ENCODE measurements at places on chromosomes 16 and 17. TPM values are rescaled to one million over a fixed set of nuclear protein-coding genes. Genes with fewer than 3 reads are reported as not detected.
A peak's percentile ranks its signal among the peaks of the same experiment; 100 is the strongest.

The ZNF469 gene
- total RNA-seq = 0.50 TPM

The NTN3 gene
- 0.19 TPM for total RNA-seq

The SYNGR3 gene
- 0.47 TPM for total RNA-seq

The CDC27 gene
- total RNA-seq = 30.6 TPM

The PITPNM3 gene
- 1.9 TPM for total RNA-seq

The QRICH2 gene
- total RNA-seq = 0.56 TPM

The SYCE1L gene
- total RNA-seq = not detected

The MYH2 gene
- 0.23 TPM for total RNA-seq

The YWHAE gene
- 288 TPM for total RNA-seq

The PPY gene
- not detected for total RNA-seq

The CLEC3A gene
- not detected for total RNA-seq

The GPRC5C gene
- total RNA-seq = 86.3 TPM

The UBE2I gene
- 23.9 TPM for total RNA-seq

DNA sequence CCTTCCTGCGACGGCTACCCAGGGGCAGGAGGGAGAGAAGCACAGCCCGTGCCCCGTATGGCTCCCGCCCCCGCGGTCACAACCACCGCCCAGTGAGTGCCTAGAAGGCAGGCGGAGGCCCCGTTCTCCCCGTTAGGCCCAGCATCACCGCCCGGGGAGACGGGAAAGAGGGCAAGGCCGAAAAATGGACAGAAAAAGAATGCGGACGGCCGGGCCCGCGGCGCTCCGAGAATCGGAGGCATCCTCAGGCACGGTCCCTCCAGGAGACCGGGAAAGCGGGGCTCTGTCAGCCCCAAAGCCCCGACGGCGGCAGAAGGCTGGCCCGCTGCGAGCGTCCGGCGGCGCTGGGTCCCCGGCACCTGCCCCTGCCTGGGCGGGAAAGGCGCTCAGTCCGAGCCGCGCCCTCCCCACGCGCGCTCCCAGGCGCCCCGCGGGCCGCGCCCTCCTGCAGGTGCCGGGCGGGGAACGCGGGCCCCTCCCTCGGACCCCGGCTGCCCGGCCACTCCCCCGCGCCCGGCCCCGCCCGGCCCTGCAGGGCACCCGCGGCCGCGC lies 407 bp downstream of the MCRIP1 start:
- no peaks in the 10 kb centered on the region for H3K27me3 ChIP-seq
- peak overlapping the region; percentile 80 for H3K4me3 ChIP-seq
- H3K27ac ChIP-seq = peak overlapping the region; percentile 41
- no peak for DNase-seq

- H3K4me1 ChIP-seq = no peaks in the 10 kb centered on the region
- H3K27ac ChIP-seq = no peak overlapping the region
- H3K4me3 ChIP-seq = no peak overlapping the region
- DNase-seq = no peak
- no peaks in the 10 kb centered on the region for H3K27me3 ChIP-seq
- no peaks in the 10 kb centered on the region for H3K36me3 ChIP-seq
These were observed 424.4 kb downstream of the PMP22 start for GRCh38 chr17:14840616-14841231.

- peaks cover 13% of the 10 kb centered on the region for H3K36me3 ChIP-seq
- no peaks in the 10 kb centered on the region for H3K4me1 ChIP-seq
- DNase-seq = no peak
- no peak overlapping the region for H3K27ac ChIP-seq
These were observed 36.8 kb upstream of the METRNL start for GRCh38 chr17:83042522-83043158.

GRCh38 chr17:42459256-42459800 lies 650 bp downstream of the ATP6V0A1 start:
- peak overlapping the region; percentile 95 for H3K27ac ChIP-seq
- peak; percentile 55 for DNase-seq
- H3K36me3 ChIP-seq = peaks cover 3% of the 10 kb centered on the region
- peaks cover 1% of the 10 kb centered on the region for H3K4me1 ChIP-seq
- H3K4me3 ChIP-seq = peak overlapping the region; percentile 81

- DNase-seq = no peak
- peaks cover 7% of the 10 kb centered on the region for H3K27me3 ChIP-seq
- H3K4me3 ChIP-seq = peak overlapping the region; percentile 67
- no peaks in the 10 kb centered on the region for H3K36me3 ChIP-seq
These were observed 1.2 kb downstream of the TBX2 start for GRCh38 chr17:61400717-61401388.

GRCh38 chr16:81421126-81421525 lies 23.5 kb upstream of the CMIP start:
- no peaks in the 10 kb centered on the region for H3K4me1 ChIP-seq
- no peak overlapping the region for H3K4me3 ChIP-seq
- no peak overlapping the region for H3K27ac ChIP-seq
- no peaks in the 10 kb centered on the region for H3K36me3 ChIP-seq

DNA sequence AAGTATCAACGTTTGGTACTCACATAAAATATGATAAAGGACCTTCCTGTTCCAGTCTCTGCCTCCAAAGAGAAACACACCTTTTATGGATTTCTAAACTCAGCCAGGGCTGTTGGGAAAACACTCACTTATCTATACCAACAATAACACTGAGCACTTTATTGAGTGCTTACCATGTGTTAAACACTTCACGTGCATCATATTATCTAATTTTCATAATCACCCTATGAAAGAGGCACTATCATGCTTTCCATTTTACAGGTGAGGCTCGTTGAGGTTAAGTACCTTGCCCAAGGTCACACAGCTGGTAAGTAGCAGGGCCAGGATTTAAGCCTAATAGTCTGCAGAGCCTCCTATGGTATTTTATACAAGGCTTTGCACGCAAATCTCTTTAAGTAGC lies 251.5 kb upstream of the SOX9 start:
- H3K4me3 ChIP-seq = no peak overlapping the region
- no peak overlapping the region for H3K27ac ChIP-seq
- no peaks in the 10 kb centered on the region for H3K36me3 ChIP-seq
- H3K27me3 ChIP-seq = peaks cover 4% of the 10 kb centered on the region
- no peaks in the 10 kb centered on the region for H3K4me1 ChIP-seq

GRCh38 chr17:57470906-57471305 lies 214.6 kb downstream of the MSI2 start:
- no peaks in the 10 kb centered on the region for H3K27me3 ChIP-seq
- H3K4me3 ChIP-seq = no peak overlapping the region
- no peaks in the 10 kb centered on the region for H3K36me3 ChIP-seq
- H3K27ac ChIP-seq = no peak overlapping the region

DNA sequence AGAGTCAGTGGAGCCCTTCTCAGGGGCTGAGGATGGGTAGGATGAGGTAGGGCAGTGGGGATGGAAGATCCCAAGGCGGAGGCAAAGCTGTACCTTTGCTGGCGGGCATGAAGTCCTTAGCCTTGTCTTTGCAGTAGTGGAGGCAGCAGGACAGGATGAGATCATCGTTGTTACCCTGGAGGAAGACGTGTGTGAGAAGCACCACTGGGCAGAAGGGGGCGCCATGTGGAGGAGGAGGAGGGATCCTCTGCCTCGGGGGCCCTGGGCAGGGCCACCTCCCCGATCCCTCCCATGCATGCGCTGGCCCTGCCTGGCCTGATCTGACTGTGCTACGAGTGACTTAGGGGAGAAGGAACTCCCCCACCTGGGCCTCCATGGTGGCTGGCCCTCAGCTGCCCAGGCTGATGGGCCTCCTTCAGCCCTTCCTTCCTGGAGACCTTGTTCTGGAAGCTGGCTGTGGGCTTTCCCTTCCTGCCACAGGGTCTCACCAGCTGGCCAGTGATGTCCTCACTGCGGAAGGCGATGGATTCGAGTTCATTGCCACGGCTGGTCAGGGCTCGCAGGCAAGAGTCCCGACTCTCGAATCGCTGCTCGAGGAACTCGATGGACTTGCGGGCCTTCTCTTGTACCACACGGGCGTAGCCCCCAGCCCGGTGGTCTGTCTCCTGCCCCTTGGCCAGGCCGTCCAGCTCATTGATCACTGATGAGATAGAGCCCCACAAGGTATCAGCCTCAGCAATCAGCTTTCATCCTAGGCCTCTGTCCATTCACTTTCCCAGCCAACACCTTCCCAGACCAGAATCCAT lies 10.3 kb downstream of the HIC1 start:
- H3K4me1 ChIP-seq = peaks cover 15% of the 10 kb centered on the region
- no peak overlapping the region for H3K4me3 ChIP-seq
- no peaks in the 10 kb centered on the region for H3K27me3 ChIP-seq
- H3K36me3 ChIP-seq = peaks cover 10% of the 10 kb centered on the region
- peak overlapping the region; percentile 54 for H3K27ac ChIP-seq

DNA sequence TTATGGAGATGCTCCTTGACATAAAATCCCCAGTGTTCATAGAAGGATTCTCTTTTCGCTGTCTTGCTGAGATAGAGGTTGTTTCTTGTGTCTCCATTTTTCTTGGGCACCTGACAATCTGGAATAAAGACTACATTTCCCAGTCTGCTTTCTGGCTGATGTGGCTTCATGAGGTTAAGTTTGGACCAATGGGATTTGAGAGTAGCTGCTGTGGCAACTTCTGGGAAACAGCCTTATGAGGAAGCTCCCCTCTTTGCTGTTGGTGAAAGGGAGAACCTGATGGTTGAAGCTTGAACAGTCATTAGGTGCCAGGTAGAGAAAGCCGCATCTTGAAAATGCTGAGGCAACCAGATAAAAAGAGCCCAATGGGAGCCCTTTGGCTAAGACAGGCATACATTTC lies 24.4 kb downstream of the HS3ST4 start:
- no peak for DNase-seq
- no peak overlapping the region for H3K4me3 ChIP-seq
- no peaks in the 10 kb centered on the region for H3K4me1 ChIP-seq
- H3K27ac ChIP-seq = no peak overlapping the region

GRCh38 chr17:49375544-49375943 lies 13.5 kb upstream of the ZNF652 start:
- H3K4me1 ChIP-seq = no peaks in the 10 kb centered on the region
- no peak overlapping the region for H3K27ac ChIP-seq
- no peaks in the 10 kb centered on the region for H3K36me3 ChIP-seq
- no peaks in the 10 kb centered on the region for H3K27me3 ChIP-seq

DNA sequence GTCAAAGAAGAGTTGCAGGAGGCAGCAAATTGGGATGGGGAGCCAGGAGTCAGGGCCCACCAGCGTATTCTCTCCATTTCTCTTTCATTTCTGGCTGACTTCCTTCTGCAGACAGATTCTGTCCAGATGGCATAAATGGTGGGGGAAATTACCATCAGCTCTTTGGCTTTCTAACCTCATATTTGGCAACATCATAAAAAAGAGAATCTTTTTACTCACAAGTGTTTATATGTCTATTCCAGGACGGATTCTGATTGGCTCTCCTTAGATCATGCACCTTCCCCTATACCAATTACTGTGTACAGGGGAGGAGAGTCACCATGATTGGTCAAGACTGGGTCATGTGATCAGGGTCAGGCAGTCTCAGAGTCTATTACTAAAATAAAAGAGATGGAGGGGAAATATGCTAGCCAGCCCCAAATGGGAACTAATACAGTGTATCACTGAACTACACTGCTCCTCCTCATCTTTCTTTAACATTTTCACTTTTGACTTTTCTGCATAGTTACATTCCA lies 537.1 kb upstream of the EEF2KMT start:
- H3K4me1 ChIP-seq = no peaks in the 10 kb centered on the region
- H3K27me3 ChIP-seq = no peaks in the 10 kb centered on the region
- DNase-seq = no peak
- no peaks in the 10 kb centered on the region for H3K36me3 ChIP-seq
- no peak overlapping the region for H3K27ac ChIP-seq

GRCh38 chr17:36749493-36749892 lies 148.1 kb downstream of the MRM1 start:
- no peaks in the 10 kb centered on the region for H3K4me1 ChIP-seq
- no peaks in the 10 kb centered on the region for H3K27me3 ChIP-seq
- DNase-seq = no peak
- H3K27ac ChIP-seq = no peak overlapping the region

GRCh38 chr17:82528484-82529265 lies 9.1 kb downstream of the FOXK2 start:
- H3K36me3 ChIP-seq = peaks cover 2% of the 10 kb centered on the region
- H3K4me3 ChIP-seq = no peak overlapping the region
- peaks cover 50% of the 10 kb centered on the region for H3K4me1 ChIP-seq
- H3K27ac ChIP-seq = peak overlapping the region; percentile 15
- H3K27me3 ChIP-seq = no peaks in the 10 kb centered on the region
- DNase-seq = no peak

DNA sequence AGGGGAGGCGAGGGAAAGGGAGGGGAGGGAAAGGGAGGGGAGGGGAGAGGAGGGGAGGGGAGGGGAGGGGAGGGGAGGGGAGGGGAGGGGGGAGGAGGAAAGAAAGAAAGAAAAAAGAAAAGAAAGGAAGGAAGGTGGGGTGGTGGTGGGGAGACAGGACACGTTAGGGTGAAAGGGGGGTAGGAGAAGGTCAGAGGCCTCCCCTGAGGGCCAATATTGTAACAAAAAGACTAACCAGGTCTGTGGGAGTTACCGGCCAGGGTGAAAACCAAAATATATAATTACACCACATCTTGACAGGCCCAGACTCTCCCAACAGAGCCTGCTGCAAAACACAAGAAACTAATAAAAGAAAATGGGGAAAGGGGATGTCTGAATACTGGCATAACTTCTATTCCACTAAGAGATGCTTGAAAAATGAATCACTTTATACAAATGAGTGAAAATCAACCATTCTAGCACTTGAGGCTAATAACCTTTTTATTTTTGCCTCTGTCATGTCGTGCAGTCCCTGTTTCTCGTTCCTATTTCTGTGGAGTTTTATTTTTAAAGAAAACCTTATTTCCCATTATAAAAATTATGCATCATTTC lies 10.0 kb downstream of the WDR45B start:
- H3K4me1 ChIP-seq = no peaks in the 10 kb centered on the region
- DNase-seq = no peak
- H3K27me3 ChIP-seq = no peaks in the 10 kb centered on the region
- no peak overlapping the region for H3K4me3 ChIP-seq
- no peak overlapping the region for H3K27ac ChIP-seq

DNA sequence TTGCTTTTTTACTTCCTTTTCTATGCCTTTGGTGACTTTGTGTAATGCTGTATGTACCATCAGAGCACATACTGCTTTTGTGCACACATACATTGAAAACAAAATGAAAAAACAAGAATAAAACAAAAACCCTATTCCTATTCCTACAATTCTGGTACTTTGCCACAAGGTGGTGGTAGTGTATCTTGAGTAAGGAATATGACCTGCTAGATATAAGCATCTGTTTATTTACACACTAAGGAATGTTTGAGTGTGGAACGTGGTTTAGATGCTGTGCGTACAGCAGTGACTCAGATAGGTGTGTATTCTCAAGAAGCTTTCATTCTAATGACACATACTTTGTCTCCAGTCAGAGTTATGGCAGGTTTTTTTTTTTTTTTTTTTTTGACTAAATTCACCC lies 606.2 kb downstream of the WWOX start:
- H3K27ac ChIP-seq = no peak overlapping the region
- no peaks in the 10 kb centered on the region for H3K36me3 ChIP-seq
- H3K4me3 ChIP-seq = no peak overlapping the region
- no peak for DNase-seq
- peaks cover 2% of the 10 kb centered on the region for H3K4me1 ChIP-seq

GRCh38 chr17:19386974-19387920 lies at the start of gene MFAP4:
Gene MFAP4, minus strand, starts transcription at chr17:19387190. Its CDS starts 35 bp downstream, at chr17:19387155.
- H3K27me3 ChIP-seq = no peaks in the 10 kb centered on the region
- H3K4me3 ChIP-seq = no peak within 1 kb of the TSS
- peaks cover 14% of the 10 kb centered on the region for H3K36me3 ChIP-seq

- no peak overlapping the region for H3K4me3 ChIP-seq
- H3K4me1 ChIP-seq = peaks cover 4% of the 10 kb centered on the region
- H3K27ac ChIP-seq = no peak overlapping the region
- no peaks in the 10 kb centered on the region for H3K27me3 ChIP-seq
- H3K36me3 ChIP-seq = peaks cover 43% of the 10 kb centered on the region
These were observed 21.0 kb downstream of the SNN start for GRCh38 chr16:11689031-11689840.

All from liver (tissue), 10 donors.